ENCODE measurements at places on chromosomes 7 and 10. TPM values are rescaled to one million over a fixed set of nuclear protein-coding genes. Genes with fewer than 3 reads are reported as not detected.

DNA sequence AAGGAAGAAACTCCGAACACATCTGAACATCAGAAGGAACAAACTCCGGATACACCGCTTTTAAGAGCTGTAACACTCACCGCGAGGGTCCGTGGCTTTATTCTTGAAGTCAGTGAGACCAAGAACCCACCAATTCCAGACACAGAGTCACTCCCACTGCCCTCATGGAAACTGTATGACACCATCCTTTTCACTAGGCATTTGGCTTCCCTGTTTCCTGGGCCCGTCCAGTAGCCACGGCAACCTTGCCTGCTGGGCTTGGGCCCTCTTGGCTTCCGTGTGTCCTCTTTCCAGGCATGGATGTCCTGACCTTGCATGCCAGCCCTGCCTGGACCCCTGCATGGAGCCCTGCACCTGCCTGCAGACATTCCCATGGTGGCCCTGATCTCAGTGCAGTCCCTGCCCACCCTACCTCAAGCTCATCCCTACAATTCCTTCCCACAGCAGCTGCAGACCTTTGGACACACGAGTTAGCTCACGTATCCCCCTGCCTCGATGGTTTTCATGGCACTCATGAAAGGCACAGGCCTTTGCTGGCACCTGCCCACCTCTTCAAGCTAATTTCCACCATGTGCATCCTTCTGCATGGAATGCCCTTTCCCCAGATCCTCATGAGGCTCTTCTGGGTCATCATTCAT, 6.7 kb downstream of the SH2D4B start:
- DNase-seq: no peak
- H3K27ac ChIP-seq: no peak overlapping the region
- H3K4me1 ChIP-seq: no peaks in the 10 kb centered on the region
- no peaks in the 10 kb centered on the region for H3K27me3 ChIP-seq
- no peak overlapping the region for H3K4me3 ChIP-seq
- no peaks in the 10 kb centered on the region for H3K36me3 ChIP-seq

DNA sequence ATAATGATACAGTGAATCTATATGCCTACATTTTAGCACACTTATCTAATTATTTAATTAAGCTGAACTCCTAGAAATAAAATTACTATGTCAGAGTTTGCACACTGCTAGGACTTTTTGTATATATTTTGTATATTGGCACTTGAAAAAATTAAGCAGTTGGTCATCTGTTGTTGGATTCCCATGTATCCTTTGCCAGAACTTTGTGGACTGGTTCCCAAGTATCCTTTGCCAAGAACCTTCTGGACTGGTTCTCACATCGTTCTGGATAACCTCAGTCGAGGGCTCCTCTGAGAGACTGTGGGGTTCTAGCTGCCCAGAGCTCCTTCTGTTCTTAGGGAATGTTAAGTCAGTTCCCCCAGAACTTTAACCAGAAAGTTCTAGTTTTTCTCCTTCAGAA, 108.8 kb upstream of the IFRD1 start:
- peaks cover 20% of the 10 kb centered on the region for H3K36me3 ChIP-seq
- no peak overlapping the region for H3K4me3 ChIP-seq
- no peaks in the 10 kb centered on the region for H3K4me1 ChIP-seq

DNA sequence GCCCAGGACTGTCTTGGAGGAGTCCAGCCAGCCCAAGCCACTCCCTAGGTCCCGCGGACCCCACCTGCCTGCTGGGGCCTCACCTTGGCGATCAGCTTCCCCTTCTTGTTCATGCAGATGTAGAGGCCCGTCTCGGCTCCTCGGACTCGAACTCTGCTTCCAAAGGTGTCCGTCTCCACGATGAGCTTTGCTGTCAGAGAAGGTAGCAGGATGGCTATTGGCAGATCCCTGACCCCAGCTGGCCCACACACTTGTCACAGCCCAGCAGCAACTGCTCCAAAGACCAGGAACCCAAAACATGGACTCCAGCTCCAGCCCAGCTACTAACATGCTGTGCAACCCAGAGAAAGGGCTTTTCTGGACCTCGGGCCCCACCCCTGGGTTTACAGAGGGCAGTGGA, 4.5 kb downstream of the FGF8 start:
- H3K27me3 ChIP-seq: peaks cover 83% of the 10 kb centered on the region
- H3K36me3 ChIP-seq: no peaks in the 10 kb centered on the region
- no peak for DNase-seq
- no peak overlapping the region for H3K4me3 ChIP-seq
- no peaks in the 10 kb centered on the region for H3K4me1 ChIP-seq

DNA sequence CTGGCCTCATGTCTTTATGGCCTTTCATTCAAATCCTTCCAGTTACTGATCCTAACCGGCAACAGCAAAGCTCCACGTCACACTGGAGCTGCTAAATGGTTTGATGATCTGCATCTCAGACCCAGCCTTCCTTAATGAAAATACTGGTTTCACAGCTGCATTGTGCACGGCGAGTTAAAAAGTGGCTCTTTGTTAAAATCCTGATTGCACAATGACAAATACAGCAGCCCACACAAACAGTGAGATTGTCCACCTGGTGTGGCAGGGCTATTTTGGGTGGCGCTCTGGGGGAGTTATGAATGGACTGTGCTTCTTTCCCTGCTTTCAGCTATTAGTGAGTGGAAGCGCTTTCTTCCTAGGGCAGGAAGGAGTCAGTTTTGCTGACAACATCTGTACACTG, 63.4 kb upstream of the C1QL3 start:
- H3K27me3 ChIP-seq: peaks cover 14% of the 10 kb centered on the region
- DNase-seq: no peak
- no peaks in the 10 kb centered on the region for H3K36me3 ChIP-seq
- peaks cover 4% of the 10 kb centered on the region for H3K4me1 ChIP-seq
- H3K27ac ChIP-seq: no peak overlapping the region

DNA sequence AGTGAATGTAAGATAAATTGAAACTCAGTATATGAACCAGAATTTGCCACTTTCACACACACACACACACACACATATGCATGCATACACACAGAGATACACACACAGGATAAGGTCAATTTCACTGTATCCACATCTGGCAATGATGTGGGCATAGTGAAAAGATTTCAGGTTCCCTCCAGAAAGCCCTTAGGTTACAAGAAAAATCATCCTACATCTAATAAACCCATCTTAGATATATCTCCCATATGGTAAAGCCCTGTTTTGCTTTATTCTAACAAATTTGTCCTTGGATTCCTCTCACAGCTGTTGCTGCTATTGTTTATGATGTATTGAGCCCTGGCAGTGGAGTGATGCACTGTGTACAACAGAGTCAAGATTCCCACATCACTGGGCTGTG, 27.9 kb upstream of the DLX6 start:
- no peak overlapping the region for H3K27ac ChIP-seq
- no peak overlapping the region for H3K4me3 ChIP-seq
- H3K27me3 ChIP-seq: peaks cover 91% of the 10 kb centered on the region
- DNase-seq: no peak
- H3K4me1 ChIP-seq: no peaks in the 10 kb centered on the region

GRCh38 chr7:86453454-86453853, 190.3 kb upstream of the GRM3 start:
- H3K27ac ChIP-seq: no peak overlapping the region
- DNase-seq: no peak
- no peak overlapping the region for H3K4me3 ChIP-seq
- no peaks in the 10 kb centered on the region for H3K27me3 ChIP-seq

The NEBL gene
- total RNA-seq: 8.4 TPM

- H3K36me3 ChIP-seq: no peaks in the 10 kb centered on the region
- H3K27me3 ChIP-seq: peaks cover 87% of the 10 kb centered on the region
- H3K4me1 ChIP-seq: peaks cover 19% of the 10 kb centered on the region
- no peak for DNase-seq
- H3K4me3 ChIP-seq: no peak overlapping the region
These were observed 167.5 kb downstream of the NRF1 start for GRCh38 chr7:129778770-129779601.

The PON1 gene
- not detected for total RNA-seq

The FGFR2 gene
- 58.4 TPM for total RNA-seq

The GRID1 gene
- total RNA-seq: 1.1 TPM

GRCh38 chr7:131094685-131095084, 233.0 kb upstream of the MKLN1 start:
- H3K36me3 ChIP-seq: no peaks in the 10 kb centered on the region
- H3K27ac ChIP-seq: no peak overlapping the region
- no peaks in the 10 kb centered on the region for H3K4me1 ChIP-seq
- no peak for DNase-seq
- no peak overlapping the region for H3K4me3 ChIP-seq

- H3K27me3 ChIP-seq: peaks cover 12% of the 10 kb centered on the region
- peaks cover 4% of the 10 kb centered on the region for H3K36me3 ChIP-seq
- no peaks in the 10 kb centered on the region for H3K4me1 ChIP-seq
- no peak for DNase-seq
- H3K4me3 ChIP-seq: no peak overlapping the region
- no peak overlapping the region for H3K27ac ChIP-seq
These were observed 335.3 kb downstream of the GLRX3 start for GRCh38 chr10:130471486-130471885.

The PRLHR gene
- not detected for total RNA-seq

DNA sequence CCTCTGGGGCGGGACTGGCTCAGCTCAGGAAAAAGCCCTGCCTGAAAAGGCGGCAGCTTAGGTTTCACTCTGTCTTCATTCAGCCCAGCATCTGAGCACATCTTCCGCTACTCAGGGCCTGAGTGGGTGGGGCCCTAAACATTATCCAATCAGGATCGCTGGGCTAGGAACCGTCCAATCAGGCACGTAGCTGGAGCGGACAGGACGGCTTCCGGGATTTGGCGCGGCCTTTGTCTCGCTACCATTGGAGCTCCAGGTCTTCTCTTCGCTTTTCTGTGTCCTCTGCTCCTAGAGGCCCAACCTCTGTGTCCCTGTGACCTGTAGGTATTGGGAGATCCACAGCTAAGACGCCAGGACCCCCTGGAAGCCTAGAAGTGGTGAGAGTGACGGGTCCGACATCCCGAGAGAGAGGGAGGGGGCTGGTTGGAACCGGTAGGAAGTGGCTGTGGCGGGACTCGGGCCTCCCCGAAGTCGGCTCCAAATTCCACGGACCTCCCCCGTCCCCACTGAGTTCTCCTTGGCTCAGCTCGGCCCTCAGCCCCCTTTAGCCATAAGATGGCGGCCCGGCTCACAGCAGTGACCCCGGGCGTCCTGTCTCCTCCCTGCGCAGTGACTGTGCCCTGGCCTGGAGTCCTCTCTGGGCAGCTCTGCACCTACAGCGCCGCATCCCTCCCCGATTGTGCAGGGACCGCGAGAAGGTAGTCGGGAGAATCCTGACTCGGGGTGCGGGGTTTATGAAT, 99.1 kb downstream of the ZNF680 start:
- H3K27me3 ChIP-seq: no peaks in the 10 kb centered on the region
- no peaks in the 10 kb centered on the region for H3K36me3 ChIP-seq
- H3K27ac ChIP-seq: no peak overlapping the region
- no peak for DNase-seq

The ABCB1 gene
- total RNA-seq: 6.1 TPM

- no peaks in the 10 kb centered on the region for H3K4me1 ChIP-seq
- H3K36me3 ChIP-seq: peaks cover 10% of the 10 kb centered on the region
- no peak overlapping the region for H3K27ac ChIP-seq
These were observed 24.5 kb downstream of the CRCP start for GRCh38 chr7:66138994-66139752.

DNA sequence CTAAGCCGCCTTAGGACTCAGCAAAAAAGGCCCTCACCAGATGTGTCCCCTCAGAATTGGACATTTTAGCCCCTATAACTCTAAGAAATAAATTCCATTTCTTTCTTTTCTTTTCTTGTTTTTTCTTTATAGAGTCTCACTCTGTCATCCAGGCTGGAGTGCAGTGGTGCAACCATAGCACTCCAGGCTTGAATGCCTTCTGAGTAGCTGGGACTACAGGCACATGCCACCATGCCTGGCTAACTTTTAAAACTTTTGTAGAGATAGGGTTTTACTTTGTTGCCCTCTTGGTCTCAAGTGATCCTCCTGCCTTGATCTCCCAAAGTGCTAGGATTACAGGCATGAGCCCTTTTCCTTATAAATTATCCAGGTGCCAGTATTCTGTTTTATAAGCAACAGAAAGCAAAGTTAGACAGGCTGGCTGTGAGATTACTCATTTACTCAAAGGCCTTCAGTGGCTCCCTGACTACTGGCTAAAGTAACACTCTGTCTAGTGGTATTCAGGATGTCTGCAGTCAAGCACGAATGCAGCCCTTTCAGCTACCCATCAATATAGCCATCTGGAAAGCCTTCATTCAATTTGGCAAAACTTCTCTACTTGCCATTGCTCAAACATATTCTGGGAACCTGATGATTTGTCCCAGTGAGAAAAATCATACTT, 128.6 kb downstream of the ICA1 start:
- no peak overlapping the region for H3K4me3 ChIP-seq
- no peak for DNase-seq
- H3K27ac ChIP-seq: no peak overlapping the region

The ZNF33B gene
- total RNA-seq: 25.0 TPM

The AKAP9 gene
- 35.8 TPM for total RNA-seq

DNA sequence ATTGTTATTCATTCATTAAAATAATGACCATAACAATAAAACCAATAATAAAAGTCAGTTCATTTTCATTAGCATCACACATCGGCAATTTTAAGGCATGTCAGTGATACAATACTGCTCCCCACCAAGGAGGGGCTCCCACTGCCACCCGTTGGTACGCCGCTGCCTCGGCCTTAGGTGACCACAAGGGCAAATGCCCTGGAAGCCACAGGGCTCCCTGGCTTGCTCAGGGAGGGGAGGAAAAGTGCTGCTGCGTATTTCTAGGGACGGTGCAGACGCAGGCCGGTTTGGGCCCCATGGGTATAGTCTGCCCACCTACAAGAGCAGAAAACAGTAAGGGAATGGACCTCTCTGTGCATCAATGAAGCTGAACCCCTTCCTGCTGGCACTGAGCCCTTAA, 85.1 kb downstream of the SLIT1 start:
- peaks cover 6% of the 10 kb centered on the region for H3K27me3 ChIP-seq
- H3K4me3 ChIP-seq: no peak overlapping the region
- no peak for DNase-seq

The AP4M1 gene
- 22.6 TPM for total RNA-seq

DNA sequence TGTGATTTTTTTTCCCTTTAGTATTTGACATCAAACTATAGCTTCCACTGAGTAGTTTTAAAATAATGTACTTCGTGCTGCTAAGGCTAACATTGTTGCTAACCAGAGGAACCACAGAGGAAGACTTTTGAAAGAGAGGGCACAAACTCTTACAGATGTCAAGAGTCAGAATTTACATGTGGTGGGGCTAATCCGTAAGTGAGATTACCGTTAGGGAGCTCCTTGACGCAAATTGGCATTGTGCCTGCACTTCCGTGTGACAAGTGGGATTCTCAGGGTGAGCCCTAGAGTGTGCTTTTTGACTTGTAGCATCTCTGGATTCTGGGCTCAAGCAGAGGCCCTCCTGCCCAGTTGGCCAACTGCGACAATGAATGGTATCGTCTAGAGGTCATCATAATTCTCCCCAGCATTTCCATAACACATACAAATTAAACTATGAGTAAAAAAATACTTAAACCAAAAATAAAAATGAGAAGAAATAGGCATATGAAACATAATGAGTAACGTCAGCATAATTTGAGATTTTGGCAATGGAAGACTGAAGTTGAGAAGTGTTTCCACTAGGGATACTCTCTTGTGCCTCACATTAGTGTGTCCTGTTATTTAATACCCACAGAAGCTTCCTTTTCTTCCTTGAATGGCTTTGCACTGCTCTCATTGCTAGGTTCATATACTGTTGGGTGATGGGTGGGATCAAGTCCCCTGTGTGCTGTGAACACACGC, 164.0 kb downstream of the SDK1 start:
- H3K4me1 ChIP-seq: no peaks in the 10 kb centered on the region
- no peaks in the 10 kb centered on the region for H3K36me3 ChIP-seq
- no peak for DNase-seq
- no peak overlapping the region for H3K4me3 ChIP-seq
- no peaks in the 10 kb centered on the region for H3K27me3 ChIP-seq

The GIMAP6 gene
- total RNA-seq: not detected

GRCh38 chr10:76082956-76083355, 651.5 kb downstream of the LRMDA start:
- H3K27me3 ChIP-seq: no peaks in the 10 kb centered on the region
- no peak for DNase-seq
- H3K36me3 ChIP-seq: no peaks in the 10 kb centered on the region
- H3K27ac ChIP-seq: no peak overlapping the region
- H3K4me1 ChIP-seq: peaks cover 27% of the 10 kb centered on the region

All from neural crest cell (in vitro differentiated cells).